Breast epithelium (tissue), 4 donors: ENCODE measurements at places on chromosomes 7 and 10.

DNA sequence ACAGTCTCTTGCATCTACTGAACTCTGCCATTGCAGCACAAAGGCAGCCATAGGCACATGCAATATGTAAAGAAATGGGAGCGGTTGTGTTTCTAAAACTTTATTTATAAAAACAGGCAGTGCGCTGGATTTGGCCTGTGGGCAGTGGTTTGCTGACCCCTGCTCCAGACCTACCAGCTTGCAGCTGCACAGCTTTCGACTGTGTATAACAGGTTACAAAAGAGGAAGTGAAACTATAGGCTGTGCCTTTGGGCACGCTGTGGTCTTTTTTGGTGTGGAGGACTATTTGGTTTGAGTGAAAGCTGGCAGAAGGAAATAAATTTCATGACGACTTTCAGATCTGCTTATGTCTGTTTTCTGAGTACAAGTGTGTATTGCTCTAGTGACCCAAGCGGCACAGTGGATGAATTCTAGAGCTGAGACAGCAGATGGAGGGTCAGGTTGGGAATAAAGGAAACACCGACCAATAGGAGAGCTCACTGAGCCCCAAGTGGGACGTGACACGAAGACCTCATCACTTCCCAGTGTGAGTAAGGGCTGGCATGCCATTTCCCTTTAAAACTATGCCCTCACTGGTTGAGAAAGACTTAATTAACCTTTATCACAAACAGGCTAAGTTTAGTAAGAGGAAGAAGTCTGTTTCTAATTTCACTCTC is 152.7 kb downstream of the ANK3 start:
- no peak overlapping the region for H3K27ac ChIP-seq
- no peaks in the 10 kb centered on the region for H3K27me3 ChIP-seq
- no peaks in the 10 kb centered on the region for H3K4me1 ChIP-seq
- no peak for DNase-seq
- no peaks in the 10 kb centered on the region for H3K36me3 ChIP-seq

DNA sequence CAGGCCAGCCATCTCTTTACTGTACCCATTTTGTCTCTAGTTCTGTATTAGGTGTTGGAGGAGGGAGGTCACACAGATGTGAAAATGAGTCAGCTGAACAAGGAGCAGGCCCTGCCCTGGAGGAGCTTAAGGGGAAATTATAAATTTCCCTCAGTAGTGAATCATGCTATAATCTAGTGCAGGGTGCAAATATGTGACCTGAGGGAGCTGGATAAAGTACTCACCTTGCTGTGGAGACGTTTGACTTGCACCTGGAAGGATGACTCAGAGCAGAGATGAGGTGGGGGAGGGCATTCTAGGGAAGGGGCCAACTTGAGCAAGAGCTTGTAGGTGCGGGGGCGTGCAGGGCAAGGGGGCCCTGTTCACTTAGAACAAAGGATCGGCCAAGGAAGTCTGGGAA is 610.6 kb downstream of the SDK1 start:
- no peaks in the 10 kb centered on the region for H3K27me3 ChIP-seq
- DNase-seq: no peak
- H3K4me1 ChIP-seq: no peaks in the 10 kb centered on the region

DNA sequence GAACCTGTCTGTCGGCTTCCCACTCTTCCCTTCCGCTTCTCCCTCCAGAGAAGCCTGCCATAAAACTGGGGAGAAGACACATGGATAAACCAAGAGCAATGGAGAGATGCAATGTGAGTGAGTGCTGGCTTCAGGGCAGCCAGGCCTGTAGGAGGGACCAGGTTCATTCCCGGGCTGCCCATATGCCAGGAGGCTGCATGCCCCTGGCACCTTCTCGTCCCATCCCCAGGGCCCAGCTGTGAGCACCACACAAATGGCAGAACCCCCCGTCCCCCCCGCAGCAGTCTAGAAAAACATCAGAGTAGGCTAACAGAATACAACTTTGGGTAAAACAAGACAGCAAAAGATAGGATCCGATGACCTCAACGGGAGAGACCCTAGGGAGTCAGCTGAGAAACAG is 341.3 kb upstream of the SHH start:
- H3K27me3 ChIP-seq: peaks cover 3% of the 10 kb centered on the region
- H3K36me3 ChIP-seq: no peaks in the 10 kb centered on the region
- no peak overlapping the region for H3K27ac ChIP-seq
- no peaks in the 10 kb centered on the region for H3K4me1 ChIP-seq

DNA sequence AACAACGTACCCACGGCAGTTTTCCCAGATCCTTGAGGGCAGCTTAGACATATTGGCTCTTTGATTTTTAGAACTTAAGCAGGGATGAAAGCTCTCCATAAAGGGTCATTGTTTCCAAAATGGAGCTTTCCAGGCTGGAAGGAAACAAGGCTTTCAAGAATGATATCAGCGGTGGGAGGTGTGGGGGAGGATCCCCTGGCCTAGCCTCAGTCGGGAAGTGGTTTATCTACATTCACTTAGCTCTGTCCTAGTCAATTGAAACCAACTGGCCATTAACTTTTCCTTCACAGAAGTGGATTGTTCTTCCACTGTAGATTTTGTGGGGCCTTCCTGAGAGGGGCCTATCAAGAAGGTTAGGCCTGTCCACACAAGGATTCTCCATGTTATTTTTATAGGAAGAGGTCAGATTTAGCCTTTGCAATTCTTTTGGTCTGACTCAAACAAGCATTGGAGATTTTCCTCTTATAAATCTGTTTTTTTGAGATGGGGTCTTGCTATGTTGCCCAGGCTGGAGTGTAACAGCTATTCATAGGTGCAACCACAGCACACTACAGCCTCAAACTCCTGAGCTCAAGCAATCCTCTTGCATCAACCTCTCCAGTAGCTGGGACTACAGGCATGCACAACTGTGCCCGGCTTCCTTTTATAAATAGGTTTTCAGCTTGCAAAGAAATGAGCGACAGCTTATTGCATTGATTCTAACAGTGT is 343.5 kb downstream of the LRMDA start:
- H3K36me3 ChIP-seq: no peaks in the 10 kb centered on the region
- DNase-seq: no peak
- H3K27me3 ChIP-seq: no peaks in the 10 kb centered on the region
- no peak overlapping the region for H3K4me3 ChIP-seq
- H3K4me1 ChIP-seq: no peaks in the 10 kb centered on the region
- no peak overlapping the region for H3K27ac ChIP-seq
